ENCODE measurements at places on chromosomes 1 and 21. TPM values are rescaled to one million over a fixed set of nuclear protein-coding genes. Genes with fewer than 3 reads are reported as not detected.

Gene ATXN7L2
- total RNA-seq = 11.9 TPM

Gene PYCR2
- total RNA-seq = 121 TPM

Gene RNASEL
- 3.6 TPM for total RNA-seq

GRCh38 chr21:41234569-41234968 is 66.6 kb downstream of the BACE2 start:
- DNase-seq = no peak
- H3K27me3 ChIP-seq = no peaks in the 10 kb centered on the region
- no peak overlapping the region for H3K4me3 ChIP-seq
- no peak overlapping the region for H3K27ac ChIP-seq
- no peaks in the 10 kb centered on the region for H3K4me1 ChIP-seq

- no peaks in the 10 kb centered on the region for H3K27me3 ChIP-seq
- no peak overlapping the region for H3K4me3 ChIP-seq
- H3K27ac ChIP-seq = no peak overlapping the region
- H3K4me1 ChIP-seq = peaks cover 86% of the 10 kb centered on the region
- peaks cover 47% of the 10 kb centered on the region for H3K36me3 ChIP-seq
Observed at GRCh38 chr21:45085700-45086099, 11.3 kb downstream of the ADARB1 start.
